ENCODE measurements at places on chromosomes 13 and 19.

DNA sequence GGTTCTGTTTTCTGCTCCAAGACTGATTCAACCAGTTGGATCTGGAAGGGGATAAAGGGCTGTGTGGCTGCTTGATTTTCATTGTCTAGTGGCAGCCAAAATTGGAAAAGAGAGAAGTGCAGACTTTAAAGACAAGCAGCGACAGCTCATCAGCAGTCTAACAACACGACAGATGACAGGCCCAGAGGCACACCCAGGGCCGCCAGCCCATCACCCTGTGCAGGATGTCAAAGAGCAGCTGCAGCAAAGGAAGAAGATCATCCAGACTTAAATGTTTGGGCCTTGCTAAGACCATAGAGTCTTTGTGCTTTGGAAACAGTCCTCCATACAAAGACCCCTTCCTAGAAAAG lies 421.0 kb upstream of the KLF12 start:
- no peak for DNase-seq

DNA sequence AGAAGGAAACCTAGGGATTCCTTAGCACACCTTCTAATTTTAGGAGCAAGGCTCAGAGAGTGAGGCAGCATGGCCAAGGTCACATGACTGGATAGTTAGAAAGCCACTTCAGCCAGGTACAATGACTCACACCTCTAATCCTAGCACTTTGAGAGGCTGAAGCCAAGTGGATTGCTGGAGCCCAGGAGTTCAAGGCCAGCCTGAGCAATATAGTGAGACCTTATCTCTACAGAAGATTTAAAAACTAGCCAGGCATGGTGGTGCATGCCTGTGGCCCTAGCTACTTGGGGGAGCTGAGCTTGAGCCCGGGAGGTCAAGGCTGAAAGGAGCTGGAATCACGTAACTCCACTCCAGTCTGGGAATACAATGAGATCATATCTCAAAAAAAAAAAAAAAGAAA lies 69.2 kb downstream of the TEX26 start:
- no peak for DNase-seq

- no peak for DNase-seq
Observed at GRCh38 chr19:10692673-10693264, 8.5 kb upstream of the QTRT1 start.

GRCh38 chr19:14632286-14632685 lies 42.4 kb downstream of the ADGRE3 start:
- no peak for DNase-seq

- DNase-seq: no peak
Observed at GRCh38 chr13:80695841-80696240, 354.9 kb upstream of the SPRY2 start.

GRCh38 chr13:99004978-99005377 lies 27.1 kb upstream of the DOCK9 start:
- DNase-seq: no peak

- no peak for DNase-seq
Observed at GRCh38 chr13:33775339-33776108, 42.4 kb upstream of the RFC3 start.

- no peak for DNase-seq
Observed at GRCh38 chr19:39064405-39064804, 19.8 kb upstream of the ACP7 start.

- no peak for DNase-seq
Observed at GRCh38 chr13:27927444-27928352, 7.9 kb downstream of the PDX1 start.
